ENCODE measurements at places on chromosomes 1 and 21.

DNA sequence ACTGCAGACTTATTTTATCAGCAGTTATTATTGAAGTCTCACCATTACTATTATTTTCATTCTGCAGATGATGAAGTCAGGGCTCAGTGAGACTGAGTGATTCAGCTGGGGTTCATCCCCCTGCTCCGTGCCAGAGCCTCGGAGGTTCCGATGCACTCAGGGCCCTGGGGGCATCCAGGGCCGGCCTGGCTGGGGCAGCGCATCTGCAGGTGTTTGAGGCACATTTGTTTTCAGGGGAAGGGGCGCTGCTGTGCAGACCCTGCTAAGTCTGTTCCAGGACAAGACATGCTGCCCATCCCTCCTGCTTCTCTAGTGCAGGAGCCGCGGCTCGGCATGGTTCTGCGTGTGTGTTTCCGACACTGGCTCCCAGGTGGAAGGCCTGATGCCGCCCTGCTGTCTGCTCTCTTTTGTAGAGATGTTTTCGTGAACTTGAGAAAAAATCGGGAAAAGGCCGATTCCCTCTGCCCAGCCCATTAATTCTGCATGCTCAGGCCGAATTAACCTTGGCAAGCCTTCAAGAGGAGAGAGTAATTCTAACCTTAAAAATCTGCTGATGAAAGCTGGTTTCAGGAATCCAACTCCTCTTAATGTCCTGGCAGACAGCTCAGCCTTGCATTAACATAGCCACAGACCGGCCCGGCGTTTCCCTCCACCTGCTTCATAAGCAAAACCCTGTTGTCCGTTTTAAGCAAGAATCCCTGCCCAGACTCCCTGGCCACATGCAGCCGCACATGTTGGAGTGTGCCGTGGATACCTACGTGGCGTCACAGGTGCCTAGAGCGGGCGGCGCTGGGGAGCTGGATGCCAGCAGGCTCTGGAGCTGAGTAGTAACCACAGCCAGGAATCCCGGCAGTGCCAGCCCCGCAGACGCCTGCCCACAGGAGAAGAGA lies 316.0 kb upstream of the VAMP3 start:
- DNase-seq: no peak

- no peak for DNase-seq
These were observed 190.0 kb upstream of the C1orf105 start for GRCh38 chr1:172230526-172230925.

DNA sequence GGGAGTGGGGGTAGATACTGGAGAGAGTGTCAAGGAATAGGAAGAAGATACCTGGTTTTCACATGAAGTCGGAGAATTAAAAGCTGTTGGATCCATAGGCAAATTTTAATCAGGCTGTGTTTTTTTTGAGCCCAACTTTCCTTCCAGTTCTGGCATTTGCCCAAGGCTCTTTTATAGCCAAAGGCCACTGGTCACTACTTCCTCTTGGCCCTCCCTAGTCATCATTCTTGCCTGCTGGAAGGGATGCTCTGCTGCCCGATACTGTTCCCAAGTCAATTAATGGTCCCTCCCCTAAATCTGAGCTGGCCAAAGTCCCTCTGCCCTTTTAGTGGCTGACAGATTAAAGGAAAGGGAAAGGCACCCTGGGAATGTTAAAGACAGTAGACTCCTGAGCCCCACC lies 102.8 kb upstream of the ZNF648 start:
- no peak for DNase-seq

DNA sequence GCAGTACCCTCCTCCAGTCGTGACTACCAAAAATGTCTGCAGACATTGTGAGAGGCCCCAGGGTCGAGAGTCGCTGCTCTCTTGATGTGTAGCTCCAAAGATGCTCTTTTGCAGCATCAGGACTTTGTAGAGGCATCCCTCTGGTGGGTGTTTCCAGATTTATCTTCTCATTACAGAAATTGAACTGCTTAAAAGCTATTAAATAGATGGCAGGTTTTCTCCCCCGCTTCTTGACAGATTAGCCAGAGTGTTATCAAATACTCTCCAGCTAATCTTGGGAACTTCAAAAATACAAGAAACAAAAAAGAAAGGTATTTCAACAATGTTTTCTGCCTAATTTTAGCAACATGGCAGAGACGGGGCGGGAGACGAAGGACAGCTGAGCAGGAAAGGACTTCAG lies 265.2 kb downstream of the KIF26B start:
- no peak for DNase-seq

DNA sequence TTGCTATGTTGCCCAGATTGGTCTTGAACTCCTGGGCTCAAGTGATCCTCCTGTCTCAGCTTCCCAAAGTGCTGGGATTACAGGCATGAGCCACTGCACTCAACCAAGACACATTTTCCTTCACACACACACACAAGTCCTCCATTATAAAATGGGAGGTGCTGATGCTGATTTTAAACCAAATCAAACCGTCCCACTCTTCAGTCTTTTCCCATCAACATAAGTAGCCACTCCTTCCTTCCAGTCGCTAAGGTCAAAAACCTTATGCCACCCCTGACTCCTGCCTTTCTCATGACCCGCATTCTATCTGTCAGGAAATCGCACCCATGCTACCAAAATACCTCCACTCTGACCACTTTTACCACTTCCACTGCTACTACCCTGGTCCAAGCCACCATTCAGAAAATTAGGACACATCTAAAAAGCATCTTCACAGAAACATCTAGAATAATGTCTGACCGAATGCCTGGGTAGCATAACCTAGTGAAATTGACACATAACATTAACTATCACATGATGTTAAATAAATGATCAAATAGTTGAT lies 28.0 kb upstream of the IFNGR2 start:
- DNase-seq: no peak

GRCh38 chr1:229340496-229340895 lies 2.4 kb downstream of the CCSAP start:
- DNase-seq: no peak

GRCh38 chr1:219902951-219903350 lies 25.4 kb downstream of the SLC30A10 start:
- no peak for DNase-seq

GRCh38 chr21:18614303-18614702 lies 210.7 kb upstream of the TMPRSS15 start:
- no peak for DNase-seq

DNA sequence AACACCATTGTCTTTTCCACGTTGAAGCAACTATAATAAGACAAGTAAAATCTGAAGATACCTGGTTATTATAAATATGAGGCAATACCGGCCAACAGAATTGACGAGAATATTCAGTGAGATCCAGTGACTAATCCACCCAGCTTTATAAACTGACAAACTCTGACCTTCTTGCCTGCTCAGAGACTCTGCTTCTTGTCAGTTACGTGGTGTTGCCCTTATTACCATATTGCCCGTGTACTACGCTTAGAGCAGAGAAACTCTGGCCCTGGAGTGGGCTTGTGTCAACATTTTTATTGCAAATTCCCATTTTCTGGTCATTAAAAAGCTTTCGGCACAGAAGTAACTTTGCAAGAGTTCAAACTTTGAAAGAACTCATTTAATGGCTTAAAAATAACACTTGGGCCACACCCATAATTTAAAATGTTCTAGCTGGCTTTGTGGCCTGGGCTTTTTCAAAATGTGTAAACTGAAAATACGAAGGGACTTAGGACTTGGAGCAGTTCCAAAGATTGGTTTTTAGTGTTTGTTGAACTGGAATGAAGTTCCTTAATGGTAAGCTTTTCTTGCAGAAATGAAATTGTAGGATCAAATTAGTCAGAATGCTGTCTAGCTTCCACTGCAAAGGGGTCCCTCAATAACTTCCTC lies 266.2 kb downstream of the LMO4 start:
- no peak for DNase-seq

GRCh38 chr21:45866551-45866950 lies 115.0 kb upstream of the COL6A1 start:
- DNase-seq: no peak

GRCh38 chr1:227746676-227747075 lies 11.4 kb downstream of the SNAP47 start:
- DNase-seq: no peak

GRCh38 chr1:205965036-205965884 lies 22.0 kb upstream of the SLC26A9 start:
- no peak for DNase-seq

DNA sequence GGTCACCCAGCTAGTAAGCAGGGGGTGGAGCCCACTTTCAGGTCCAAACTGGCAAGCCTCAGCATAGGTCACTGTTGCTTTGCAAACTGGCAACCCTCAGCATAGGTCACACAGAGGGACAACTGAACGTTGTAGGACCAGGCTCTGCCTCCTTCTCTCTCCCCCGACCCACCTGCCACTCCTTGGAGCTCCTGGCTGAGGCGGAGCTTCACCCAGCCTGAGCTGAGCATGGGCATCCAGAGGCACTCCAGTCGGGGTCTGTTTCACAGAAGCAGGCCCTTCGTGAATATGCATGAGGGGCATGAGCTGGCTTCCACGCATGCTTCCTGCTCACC lies 24.2 kb downstream of the CAPZB start:
- peak; percentile 36 for DNase-seq

DNA sequence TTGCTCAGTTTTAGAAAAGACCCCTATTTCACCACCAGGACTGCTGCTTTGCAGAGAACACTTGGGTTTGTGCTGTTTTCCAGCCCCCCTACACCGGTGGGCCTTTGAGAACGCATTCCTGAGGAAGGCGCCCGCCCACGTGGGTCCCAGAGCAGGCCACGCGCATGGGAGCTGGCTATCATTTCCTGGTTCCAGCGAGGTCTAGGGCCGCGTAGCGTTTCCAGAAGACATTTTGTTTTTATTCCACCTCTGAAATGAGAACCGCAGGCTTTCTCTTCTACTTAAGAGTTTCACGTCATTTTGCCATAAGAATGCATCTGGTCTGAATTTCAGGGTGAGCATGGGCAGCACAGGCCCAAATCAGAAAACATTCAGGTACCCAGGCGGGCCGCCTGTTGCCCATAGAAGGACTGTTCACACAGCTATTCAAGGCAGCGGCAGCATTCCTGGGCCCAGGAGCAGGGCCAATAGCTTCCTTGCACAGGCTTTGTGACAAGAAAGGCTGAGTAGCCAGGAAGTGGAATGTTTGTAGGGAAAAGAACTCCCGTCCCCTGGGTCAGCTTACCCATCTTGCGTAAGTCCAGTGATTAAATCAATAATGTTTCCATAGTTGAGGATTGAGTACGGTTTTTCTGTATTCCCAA lies 1.4 kb upstream of the KLHL21 start:
- peak; percentile 22 for DNase-seq

GRCh38 chr1:242522996-242523718 lies 1.3 kb downstream of the PLD5 start:
- no peak for DNase-seq

- no peak for DNase-seq
These were observed 211.1 kb downstream of the PBX1 start for GRCh38 chr1:164770131-164770529.

- no peak for DNase-seq
These were observed 30.9 kb downstream of the MAPKAPK2 start for GRCh38 chr1:206715552-206716158.

- DNase-seq: no peak
These were observed 3.3 kb downstream of the DLGAP3 start for GRCh38 chr1:34926156-34926555.

DNA sequence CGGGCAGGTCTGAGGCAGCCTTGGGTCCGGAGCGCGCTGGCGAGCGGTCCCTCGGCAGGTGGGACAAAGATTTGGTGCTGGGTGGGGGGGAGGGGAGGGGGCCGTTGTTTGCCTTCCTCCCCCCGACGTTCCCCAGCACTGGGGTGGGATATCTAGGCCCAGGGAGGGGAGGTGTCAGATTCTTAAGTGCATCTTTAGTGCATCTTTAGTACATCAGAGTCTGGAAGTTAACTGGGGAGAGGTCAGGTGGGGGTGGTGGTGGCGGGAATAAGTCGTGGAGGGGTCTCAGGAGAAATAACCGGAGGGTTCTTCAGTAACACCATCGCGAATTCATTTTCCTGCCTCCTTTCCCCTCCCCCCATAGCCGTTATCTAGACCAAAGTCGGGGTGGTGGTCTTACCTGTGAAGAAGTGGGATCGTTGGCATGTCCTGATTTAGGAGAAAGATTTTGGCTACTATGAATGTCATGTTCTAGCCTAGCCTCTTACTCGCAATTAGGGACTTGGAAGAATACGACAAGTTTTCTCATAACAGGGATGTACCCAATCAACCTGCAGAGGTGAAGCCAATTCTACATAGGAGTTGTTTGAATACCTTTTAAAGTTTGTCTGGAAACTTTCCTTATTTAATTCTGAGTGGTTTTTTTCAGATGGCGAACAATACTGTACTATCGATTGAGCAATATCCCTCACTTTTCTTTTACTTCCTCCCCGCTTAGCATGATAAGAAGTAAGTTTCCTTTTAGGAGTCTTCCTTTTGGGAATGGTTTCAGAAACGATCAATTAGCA lies 886 bp downstream of the ZMYM4 start:
- DNase-seq: peak; percentile 18

GRCh38 chr1:197096137-197096536 lies 29.1 kb upstream of the F13B start:
- no peak for DNase-seq

GRCh38 chr1:234751678-234752077 lies 141.7 kb upstream of the IRF2BP2 start:
- DNase-seq: no peak

- DNase-seq: no peak
These were observed 117.5 kb upstream of the ARHGEF16 start for GRCh38 chr1:3336641-3337630.

GRCh38 chr1:22237433-22238093 lies 94.7 kb upstream of the WNT4 start:
- DNase-seq: no peak

- no peak for DNase-seq
These were observed 185.2 kb downstream of the LBR start for GRCh38 chr1:225242611-225243010.

DNA sequence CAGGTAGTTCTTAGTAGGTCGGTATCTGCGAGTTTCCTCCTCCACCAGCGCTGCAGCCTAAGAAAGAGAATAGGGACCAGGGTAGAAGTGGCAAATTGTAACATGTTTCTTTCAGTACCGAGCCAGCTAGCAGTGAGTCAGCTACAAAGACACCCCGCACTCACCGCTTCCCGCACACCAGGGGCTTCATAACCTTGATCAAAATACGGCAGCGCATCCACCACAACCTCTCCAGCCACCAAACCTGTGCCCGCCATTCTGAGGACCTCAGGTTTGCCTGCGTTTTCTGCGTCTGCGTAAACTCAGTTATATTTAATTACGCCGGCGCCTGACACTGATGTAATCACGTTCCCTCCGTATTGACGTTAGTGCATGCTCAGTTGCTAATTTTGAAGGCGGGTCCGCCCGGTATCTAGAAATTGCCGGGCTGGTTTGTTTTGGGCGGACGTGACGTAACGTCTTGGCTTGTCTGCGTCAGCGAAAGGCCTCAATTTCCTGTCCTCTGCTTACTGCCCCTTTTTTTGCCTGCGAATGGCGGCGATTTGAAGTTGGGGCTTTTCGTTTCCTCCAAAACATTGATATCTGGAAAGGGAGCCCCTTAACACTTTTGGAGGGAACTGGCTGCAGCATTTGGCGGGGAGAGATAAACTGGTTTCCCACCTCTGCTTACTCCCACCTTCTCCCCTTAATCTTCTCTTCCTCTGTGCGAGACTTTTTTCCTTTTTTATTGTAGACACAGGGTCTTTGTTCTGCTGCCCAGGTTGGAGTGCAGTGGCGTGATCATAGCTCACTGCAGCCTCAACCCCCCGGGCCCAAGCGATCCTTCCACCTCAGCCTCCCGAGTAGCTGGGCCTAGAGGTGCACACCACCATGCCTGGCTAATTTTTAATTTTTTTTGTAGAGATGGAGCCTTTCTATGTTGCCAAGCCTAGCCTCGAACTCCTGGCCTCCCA lies at the start of gene BCAS2:
BCAS2 (minus strand) TSS at position 281 of the 953 bp plus-strand sequence; CDS start at position 257, 24 bp downstream.
- DNase-seq: peak; percentile 99

GRCh38 chr1:15957221-15958095 lies 18.4 kb downstream of the ZBTB17 start:
- DNase-seq: no peak

GRCh38 chr1:164562511-164562910 lies 3.5 kb downstream of the PBX1 start:
- DNase-seq: no peak

All from A673 (cell line).